ENCODE measurements at places on chromosomes 4 and X.

DNA sequence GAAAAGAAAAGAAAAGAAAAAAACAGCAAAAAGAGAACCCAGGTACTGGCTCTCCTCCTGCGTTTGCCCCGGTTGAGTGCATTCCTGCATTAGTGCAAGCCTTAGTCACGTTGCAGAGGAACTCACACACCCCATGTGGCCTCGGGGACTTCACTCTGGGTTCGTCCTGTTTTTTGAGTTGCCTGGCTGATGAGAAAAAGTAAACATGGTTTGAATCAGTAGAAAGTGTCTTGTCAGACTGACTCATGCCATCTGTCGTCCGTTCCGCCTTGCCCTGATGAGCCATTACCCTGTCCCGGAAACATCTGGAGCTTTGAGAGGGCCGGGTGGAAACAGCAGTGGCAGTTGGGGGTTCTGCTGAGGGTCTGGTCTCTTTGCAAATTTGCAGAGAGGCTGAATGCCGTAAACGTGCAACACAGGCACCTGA, 16.3 kb downstream of the CD99 start:
- no peak for DNase-seq

GRCh38 chrX:155179346-155179997, 36.8 kb upstream of the VBP1 start:
- no peak for DNase-seq

DNA sequence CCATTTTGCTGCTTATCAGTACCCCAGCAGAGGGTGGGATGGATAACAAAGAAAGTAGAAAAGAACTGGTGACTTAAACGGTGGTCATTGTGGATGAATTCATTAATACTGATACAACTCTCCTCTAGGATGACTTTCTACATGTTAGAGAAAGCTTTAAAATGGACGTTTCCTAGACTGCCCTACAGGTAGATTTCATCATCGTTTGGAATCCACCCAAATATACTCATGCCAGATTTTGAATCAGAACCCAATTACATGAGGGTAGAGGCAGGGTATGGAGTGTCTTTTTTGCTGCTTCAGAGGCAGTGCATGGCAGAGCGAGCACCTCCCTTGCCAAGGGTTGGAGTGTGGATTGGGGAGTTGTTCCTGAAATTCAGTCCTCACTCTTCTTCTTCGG, 13.3 kb upstream of the ANTXR2 start:
- DNase-seq, result no peak

DNA sequence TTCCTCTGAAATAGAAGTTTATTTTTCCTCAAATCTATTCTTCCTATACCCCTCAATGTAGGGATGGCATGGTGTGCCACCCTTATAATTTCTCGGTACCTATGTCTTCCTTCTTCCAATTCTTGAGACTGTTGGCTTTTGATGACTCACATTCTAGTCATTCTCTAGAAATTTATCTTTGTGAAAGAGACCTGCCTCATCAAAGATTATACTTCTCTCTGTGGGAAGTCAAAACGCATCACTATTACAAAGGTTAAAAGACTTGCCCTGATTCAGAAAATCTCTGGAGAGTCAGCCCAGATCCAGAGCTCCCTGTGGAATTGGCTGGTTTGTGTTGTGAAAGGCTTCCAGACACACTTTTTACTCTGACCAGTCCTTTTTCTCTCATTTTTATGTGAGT, 65.9 kb upstream of the FSTL5 start:
- no peak for DNase-seq

DNA sequence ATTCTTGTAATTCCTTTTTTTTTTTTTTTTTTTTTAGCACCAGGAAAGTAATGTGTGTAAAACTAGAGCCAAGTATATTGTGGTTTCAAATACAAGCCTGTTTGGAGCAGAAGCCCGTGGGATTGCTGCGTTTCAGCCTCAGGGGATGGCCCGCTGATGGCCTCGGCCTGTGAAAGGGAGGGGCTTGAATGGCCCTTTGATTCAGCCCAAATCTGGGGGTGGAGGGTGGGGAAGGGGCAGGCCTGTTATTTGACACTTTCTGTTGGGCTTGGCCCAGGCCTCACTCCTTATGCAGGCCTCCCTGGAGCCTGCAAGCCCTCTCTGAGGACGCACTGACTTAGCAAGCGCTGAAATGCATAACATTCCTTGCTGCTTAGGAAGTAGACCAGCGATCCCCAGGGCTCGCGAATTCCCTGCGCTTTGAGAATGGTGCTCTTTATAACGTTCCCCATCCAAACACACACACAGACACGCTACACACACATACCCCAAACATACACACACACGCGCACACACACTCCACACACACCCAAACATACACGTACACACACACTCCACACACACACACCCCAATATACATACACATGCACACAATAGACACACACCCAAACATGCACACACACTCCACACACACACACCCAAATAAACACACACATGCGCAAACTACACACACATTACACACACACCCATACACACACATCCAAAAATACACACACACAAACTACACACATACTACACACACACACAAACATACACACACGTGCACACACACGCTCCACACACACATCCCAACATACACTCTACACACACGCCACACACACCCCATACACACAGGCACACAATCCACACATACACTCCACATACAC, 29.6 kb downstream of the TLR10 start:
- DNase-seq, result no peak

GRCh38 chrX:100874325-100874724, at the start of gene NOX1:
NOX1 (minus strand) TSS chrX:100874359; CDS start chrX:100874139, 220 bp downstream.
- no peak for DNase-seq

DNA sequence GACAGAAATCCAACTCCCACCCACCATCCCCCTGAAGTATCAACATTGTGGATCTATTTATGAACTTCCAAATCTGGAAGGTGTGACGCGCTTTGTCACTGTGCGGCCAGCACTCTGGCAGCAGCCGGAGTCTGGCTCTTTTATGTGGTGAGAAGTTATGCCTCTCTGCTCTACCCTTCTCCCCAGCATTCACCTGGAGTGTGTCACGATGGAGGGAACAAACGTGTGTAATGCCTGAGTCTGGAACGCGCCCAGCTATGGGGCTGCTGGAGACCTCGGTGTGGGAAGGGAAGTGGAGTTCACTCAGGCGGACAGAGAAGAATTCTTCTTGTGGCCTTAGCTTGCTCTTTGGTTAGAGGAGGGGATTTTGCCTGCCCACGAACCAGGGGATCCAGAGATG, 222.1 kb upstream of the RPL34 start:
- DNase-seq, result no peak

DNA sequence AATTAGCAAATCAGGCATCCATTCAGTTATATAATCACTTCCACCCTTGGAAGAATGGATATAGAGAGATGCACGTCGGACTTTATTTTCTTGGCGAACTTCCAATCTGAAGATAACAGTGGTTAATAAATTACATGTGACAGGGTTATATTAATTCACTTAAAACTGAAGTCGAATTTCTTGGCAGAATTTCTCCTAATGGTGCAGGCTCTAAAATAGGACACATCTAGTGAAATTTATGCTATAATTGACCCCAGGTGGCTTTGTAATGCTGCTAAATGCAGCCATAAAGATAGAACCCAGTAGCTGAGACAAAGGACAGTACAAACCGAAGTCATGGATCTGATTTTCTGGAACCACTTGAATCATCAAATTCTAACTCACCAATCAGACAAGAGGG, 20.8 kb upstream of the SLC10A4 start:
- no peak for DNase-seq

- no peak for DNase-seq
These were observed 65.3 kb downstream of the ELOVL6 start for GRCh38 chr4:110132816-110133719.

GRCh38 chr4:176569301-176569700, 223.4 kb downstream of the VEGFC start:
- DNase-seq, result no peak

DNA sequence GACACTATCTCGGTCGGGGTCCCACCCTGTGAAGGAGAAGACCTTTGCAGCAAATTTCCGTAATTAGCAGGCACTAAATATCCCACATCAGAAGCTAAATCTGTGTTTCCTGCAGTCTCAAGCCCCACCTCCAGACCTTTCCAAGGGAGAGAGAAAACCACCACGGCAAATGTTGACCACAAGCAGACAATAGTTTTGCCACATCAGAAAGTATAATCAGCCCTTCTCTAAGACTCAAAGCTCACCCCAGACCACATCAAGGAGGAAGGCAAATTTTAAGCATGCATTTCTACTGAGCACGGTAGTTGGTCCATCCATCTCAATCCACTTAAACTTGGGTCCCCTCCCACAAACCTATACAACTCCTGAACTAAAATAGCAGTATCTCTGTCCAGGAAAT, 398.5 kb downstream of the GPM6A start:
- no peak for DNase-seq

DNA sequence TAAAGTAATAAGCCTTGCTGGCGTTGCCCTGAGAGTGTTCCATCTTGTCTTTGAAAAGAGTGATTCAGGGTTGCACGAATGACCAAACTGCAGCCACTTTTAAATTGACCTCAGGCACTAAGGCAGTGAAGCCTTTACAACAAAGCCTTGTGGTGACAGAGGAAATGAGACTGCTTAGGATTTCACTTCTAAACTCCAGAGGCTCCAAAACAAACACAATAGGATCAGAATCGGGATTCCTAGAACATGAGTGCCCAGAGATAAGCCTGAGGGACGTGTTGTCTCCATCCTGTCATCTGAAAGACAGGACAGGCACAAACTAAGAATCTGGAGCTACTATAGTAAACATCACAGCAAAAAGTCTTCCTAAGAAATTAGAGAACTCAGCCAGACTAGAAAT, 405.2 kb downstream of the PPARGC1A start:
- DNase-seq, result no peak

DNA sequence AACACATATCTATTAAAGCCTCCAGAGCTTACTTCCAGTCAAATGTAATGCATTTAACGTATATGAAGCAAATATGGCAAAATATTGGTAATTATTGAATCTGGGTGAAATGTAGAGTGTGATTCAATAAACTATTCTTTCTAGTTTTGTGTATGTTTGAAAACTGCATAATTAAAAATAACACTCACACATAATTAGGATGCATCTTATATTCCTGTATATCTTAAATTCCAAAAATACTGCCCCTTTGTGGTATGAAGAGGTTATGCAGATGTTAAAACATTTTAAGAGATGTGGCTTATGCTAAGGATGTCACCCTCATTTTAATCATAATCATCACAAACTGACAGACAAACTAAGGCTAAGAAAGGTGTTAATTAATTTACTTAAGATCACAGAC, 182.9 kb downstream of the COX18 start:
- DNase-seq, result no peak

GRCh38 chrX:97787849-97788248, 904.1 kb downstream of the RPA4 start:
- no peak for DNase-seq

DNA sequence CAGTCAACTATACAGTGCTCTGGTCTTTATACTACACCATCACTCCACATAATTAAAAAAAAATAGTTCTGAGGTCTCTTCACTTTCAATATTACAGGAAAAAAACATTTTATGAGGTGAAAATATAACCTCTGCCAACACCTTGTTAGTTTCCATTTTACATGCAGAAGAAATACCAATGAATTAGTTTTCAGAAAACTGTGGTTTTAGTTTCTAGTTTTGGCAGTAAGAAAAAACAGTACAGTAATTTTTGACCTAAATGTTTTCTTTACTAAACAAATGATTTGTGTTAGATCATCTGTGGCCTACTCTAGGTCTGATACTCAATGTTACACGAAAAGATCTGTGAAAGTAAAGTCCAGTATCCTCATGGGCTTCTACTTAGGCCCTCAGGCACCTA, 10.0 kb downstream of the SULT1E1 start:
- no peak for DNase-seq

- no peak for DNase-seq
These were observed 289.7 kb upstream of the LDB2 start for GRCh38 chr4:17188125-17188524.

- no peak for DNase-seq
These were observed 690.6 kb downstream of the DMD start for GRCh38 chrX:32520789-32521188.

DNA sequence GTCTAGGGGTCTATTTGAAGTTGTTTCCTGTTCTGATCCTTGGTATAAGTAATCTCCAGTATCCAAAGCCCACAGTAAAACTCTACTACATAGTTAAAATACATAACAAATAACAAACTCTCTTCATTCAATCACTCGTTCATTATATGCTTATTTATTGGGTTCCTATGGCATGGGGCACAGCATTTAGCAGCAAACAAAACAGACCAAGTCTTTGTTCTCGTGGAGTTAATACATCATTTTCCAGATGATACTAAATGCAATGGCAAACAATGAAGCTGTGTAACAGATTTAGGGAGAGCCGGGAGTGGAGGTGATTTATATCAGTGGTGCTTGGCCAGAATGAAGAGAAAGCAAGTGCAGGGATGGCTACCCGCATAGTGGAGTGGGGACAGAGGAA, 36.6 kb upstream of the SPARCL1 start:
- DNase-seq, result no peak

DNA sequence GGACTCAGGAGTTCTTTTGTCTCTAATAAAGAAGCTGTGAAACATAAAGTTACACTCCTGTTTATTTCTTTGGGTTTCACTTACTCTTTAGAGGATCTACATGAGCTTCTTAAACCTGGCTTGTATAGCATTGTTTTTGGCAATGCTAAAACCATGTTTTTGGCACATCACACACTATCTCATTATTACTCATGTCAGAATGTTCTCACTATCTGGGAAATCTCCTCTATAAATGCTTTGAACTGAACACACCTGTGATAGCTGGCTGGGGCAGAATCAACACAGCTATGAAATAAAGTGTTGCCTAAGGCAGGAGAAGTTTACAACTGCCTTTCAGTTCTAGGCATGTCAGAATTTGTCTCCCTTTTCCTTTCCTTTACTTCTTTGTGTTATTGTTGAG, 52.6 kb downstream of the SULT1B1 start:
- DNase-seq, result no peak

- no peak for DNase-seq
These were observed 7.9 kb upstream of the PTPN13 start for GRCh38 chr4:86586160-86586572.

DNA sequence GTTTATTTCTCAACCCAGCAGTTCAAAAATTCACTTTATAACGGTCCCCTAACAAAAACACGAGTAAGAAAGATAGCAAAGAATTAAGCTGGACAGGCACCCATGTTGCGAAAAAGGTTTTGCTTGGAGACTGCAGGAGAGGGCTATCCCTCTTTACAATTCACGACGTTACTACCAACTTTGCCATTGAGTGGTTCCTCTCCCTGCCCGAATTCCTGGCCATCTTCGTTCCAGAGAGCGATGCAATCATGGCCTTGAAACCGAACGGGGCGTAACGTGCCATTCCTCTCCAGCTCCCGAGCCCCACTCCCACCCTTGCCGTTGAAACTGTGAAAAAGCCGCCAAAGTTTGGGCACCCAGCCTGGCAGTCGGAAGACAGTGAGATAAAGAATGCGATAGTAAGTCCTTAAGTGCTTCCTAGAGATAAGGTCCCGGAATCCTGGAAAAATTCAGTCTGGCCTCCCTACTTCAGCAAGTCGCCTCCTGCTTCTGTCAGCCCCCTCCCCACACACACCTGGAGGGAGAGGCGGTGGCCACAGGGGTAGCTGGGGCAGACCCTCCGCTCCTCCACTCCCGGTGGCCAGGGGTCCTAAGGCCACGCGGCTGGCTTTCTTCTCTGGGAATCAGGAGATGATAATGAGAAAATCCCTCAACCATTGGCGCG, 65.2 kb downstream of the FBXO8 start:
- no peak for DNase-seq

GRCh38 chr4:82201303-82201702, 172.5 kb downstream of the HNRNPD start:
- DNase-seq, result no peak

- no peak for DNase-seq
These were observed 45.1 kb downstream of the UGT2A2 start for GRCh38 chr4:69594382-69594781.

GRCh38 chr4:2928242-2929176, 34.7 kb downstream of the NOP14 start:
- no peak for DNase-seq

GRCh38 chr4:7392438-7393421, 42.0 kb downstream of the PSAPL1 start:
- DNase-seq, result no peak

All from activated naive CD4-positive, alpha-beta T cell (primary cell).